ENCODE measurements at places on chromosomes 4 and X.

DNA sequence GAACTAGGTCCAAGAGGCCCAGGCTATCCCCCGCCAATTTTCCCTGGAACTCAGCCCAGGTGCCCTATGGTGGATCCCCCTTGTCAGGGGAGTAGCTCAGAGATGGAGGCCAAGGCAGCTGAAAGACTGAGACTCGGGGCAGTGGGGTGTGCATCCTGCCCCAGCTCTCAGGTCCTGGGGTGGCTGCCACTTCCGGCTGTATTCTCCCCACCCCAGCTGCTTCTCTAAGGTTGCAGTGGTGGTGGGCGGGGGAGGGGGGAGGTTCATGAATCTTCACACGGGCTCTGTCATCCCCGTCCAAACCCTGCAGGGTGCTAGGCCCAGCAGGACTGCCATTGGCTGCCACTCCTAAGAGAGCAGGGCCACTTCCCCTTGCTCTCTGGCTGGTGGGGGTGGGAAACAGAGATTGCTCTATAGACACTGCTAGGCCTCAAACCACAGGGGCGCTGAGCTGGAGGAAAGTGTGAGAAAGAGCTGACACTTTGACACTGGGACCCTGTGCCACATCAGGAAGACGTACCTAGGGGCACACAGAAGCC lies 1.5 kb downstream of the SASH3 start:
- peak; percentile 59 for DNase-seq

GRCh38 chrX:24266996-24267395 lies 46.9 kb downstream of the SUPT20HL2 start:
- DNase-seq, result no peak

DNA sequence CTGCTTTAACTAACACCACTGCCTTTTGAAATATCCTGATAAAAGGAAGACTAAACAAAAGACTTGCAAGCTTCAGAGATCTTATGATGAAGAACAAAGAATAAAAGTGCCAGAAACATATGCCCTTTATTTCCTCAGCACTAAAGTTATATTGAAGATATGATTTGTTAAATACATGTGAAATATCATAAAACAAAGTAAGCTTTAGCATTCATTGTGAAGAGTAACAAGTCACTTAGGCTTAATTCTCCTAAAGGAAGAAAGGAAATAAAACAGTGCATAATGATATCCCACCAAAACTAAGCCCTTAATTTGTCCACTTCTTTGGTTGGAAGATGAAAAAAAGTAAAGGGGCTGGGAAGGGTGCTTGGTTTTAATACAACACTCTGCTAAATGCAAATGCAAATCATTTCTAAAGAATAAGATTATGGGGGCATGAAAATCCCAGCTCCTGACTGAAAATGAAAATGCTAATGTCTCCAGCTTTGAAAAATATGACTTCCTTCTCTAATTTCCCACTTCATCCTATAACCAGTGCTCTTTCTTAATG lies 227.2 kb downstream of the FAT4 start:
- no peak for DNase-seq

- DNase-seq, result peak; percentile 28
Measured at GRCh38 chrX:70452143-70452733, 7.6 kb downstream of the DLG3 start.

- no peak for DNase-seq
Measured at GRCh38 chr4:78939667-78940008, 400 bp upstream of the PAQR3 start.

DNA sequence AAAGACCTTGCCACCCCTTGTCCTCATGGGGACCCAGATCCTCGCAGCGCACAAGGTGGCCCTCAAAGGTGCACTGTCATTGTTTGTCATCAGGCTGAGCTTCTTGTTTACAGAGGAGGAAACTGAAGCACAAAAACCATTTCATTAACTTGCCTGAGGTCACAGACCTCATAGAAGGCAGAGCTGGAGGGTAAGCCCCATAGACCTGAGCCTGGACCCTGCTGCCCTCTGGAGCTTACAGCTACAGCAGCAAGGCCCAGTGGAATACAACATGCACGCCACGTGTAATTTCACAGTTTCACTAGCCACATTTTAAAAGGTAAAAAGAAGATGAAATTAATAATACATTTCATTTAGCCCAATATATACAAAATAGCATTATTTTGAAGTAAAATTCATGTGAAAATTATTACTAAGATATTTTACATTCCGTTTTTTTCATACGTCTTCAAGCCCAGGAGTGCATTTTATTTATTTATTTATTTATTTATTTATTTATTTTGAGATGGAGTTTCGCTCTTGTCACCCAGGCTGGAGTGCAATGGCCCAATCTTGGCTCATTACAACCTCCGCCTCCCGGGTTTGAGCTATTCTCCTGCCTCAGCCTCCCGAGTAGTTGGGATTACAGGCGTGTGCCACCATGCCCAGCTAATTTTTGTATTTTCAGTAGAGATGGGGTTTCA lies 8.8 kb downstream of the JAKMIP1 start:
- DNase-seq, result no peak

DNA sequence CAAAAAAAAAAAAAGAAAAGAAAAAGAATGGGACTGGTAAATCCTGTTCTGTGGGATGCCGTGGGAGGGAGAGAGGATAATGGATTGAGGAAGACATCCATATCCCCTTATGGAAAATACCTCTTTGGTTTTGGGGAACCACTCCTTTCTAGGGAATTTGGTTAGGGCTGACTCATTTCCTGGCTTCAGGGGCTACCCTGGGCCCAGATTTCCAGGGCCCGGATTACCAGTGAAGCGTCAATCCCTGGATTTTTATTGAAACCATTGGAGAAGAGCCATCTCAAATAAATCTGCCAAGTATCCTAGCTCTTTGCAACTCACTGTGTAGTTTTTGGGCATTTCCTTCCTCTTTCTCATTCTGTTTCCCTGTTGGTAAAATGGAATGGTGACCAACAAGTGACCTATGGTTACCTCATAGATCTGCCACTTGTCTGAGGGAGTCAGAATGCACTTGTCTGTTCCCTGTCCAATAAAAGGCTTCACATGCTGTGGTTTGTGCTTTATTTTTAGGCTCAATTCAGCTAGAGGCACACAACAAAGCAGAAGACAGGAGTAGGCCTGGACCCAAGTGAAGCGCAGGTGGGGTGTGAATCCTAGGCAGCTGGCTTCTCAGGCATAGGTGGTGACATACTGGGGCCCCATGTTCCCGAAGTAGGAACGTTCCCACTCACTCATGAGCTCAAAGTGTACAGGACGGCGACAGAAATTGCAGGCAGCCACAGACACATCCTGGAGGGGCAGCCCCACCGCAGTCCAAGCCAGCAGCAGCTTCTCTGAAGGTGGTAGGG lies 8.6 kb downstream of the APEX2 start:
- DNase-seq, result no peak
